ENCODE measurements at places on chromosomes 12 and 14.

- DNase-seq = no peak
These were observed 44.9 kb downstream of the LIN7A start for GRCh38 chr12:80892597-80893445.

GRCh38 chr12:83664650-83665049 lies 977.9 kb downstream of the TMTC2 start:
- no peak for DNase-seq

GRCh38 chr14:63474111-63474510 lies 69.1 kb downstream of the PPP2R5E start:
- no peak for DNase-seq

GRCh38 chr12:31203261-31203660 lies 122.7 kb downstream of the SINHCAF start:
- no peak for DNase-seq

- no peak for DNase-seq
These were observed 45.6 kb downstream of the UNC79 start for GRCh38 chr14:93476305-93476704.

- no peak for DNase-seq
These were observed 54.0 kb downstream of the ZNF664 start for GRCh38 chr12:124026755-124027745.

DNA sequence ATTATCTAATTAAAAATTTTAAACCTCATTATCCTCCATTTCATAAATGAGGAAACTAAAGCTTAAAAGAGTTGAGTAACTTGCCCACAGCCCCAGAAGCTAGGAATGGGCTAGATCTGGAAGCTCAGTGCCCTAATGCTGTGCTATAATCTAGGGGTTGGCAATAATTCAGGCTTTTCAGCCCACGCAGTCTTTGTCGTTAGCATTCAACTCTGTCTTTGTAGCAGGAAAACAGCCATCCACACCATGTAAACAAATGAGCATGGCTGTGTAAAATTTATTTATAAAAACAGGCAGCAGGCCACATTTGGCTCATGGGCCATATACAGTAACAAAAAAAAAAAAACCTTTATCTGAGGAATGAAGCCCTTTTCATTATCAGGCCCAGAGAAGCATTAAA lies 92.4 kb upstream of the OVCH1 start:
- no peak for DNase-seq

GRCh38 chr12:90112666-90113065 lies 404.0 kb upstream of the ATP2B1 start:
- no peak for DNase-seq

GRCh38 chr14:38964630-38965029 lies 138.4 kb downstream of the SEC23A start:
- DNase-seq = no peak

GRCh38 chr12:101832030-101832429 lies 1.3 kb upstream of the GNPTAB start:
- DNase-seq = no peak

GRCh38 chr14:96090441-96091148 lies 51.4 kb downstream of the C14orf132 start:
- DNase-seq = no peak

- DNase-seq = no peak
These were observed 6.5 kb downstream of the MEG3 start for GRCh38 chr14:100832311-100832960.

- peak; percentile 43 for DNase-seq
These were observed 12.4 kb upstream of the ITGB7 start for GRCh38 chr12:53219292-53219955.

- DNase-seq = no peak
These were observed 15.6 kb upstream of the MCRS1 start for GRCh38 chr12:49583366-49584094.

- no peak for DNase-seq
These were observed 211.8 kb downstream of the MSRB3 start for GRCh38 chr12:65490250-65490649.

DNA sequence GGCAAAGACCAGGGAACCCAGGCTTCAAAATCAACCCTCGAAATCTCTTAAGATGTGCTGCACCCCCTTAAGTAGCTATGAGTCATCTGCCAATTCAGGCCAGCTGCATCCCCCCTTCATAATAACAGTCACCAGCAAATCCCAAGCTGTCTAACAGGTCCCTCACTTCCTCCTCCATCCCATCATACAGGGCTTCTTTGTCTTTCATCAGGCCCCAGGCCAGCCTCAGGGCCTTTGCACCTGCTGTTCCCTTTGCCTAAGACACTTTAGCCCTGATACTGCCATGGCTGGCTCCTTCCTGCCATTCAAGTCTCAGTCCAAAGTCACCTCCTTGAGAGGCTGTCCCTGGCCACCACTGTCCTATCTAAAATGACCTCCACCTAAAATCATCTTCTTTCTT lies 4.0 kb downstream of the RASAL1 start:
- no peak for DNase-seq

GRCh38 chr14:50335389-50335788 lies 23.3 kb downstream of the DMAC2L start:
- no peak for DNase-seq

- DNase-seq = no peak
These were observed 52.6 kb downstream of the RBMS2 start for GRCh38 chr12:56574210-56574609.

DNA sequence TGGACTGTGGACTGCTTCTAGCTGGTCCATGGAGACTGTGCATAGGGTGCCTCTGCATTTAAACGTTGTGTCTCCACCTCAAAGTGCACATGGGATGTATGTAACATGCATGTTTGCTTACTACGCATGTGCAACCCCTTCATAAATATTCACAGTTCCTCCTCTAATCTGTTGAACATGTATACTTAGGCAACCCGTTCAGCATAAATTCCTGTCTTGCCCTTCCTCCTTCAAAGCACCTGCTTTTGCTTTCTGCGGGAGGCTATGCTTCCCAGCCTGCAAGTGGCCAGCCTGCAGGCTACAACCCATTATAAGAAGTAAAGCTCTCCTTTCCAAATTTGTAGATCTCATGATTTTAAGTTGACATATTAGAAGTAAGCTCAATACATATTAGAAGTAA lies 33.0 kb upstream of the OVCH1 start:
- DNase-seq = no peak

- no peak for DNase-seq
These were observed 444.9 kb downstream of the TRHDE start for GRCh38 chr12:72717036-72717435.

DNA sequence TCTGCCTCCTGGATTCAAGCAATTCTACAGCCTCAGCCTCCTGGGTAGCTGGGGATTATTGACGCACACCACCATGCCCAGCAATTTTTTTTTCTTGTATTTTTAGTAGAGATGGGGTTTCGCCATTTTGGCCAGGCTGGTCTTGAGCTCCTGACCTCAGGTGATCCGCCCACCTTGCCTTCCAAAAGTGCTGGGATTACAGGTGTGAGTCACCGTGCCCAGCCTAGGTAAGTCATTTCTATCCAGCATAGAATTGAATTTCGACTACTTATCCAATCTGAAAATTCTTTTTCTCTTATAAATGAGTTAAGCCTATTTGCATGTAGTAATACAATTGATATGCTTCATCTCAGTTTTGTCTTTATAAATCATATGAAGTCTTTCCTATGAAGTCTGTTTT lies 12.9 kb upstream of the NOPCHAP1 start:
- no peak for DNase-seq

DNA sequence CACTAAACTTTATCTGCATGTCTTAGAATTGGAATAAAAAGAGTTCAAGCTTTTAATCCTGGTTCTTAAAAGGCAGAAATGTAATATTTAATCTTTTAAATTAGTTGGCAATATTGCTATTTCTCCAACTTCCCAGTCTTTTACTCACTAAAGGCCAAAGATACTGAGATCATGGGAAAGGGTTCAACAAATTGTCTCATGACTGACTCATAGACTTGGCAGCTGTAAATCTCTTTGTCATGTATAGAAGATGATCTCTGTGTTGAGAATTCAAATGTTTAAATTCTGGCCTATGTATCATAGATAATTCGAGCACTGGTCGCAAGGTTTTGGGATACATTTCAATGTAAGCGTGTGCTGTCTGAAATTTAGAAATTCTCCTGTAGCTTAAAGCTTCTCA lies 40.1 kb upstream of the STRAP start:
- DNase-seq = no peak

GRCh38 chr12:117002051-117002817 lies 91.5 kb downstream of the FBXW8 start:
- DNase-seq = no peak

- no peak for DNase-seq
These were observed 55.9 kb downstream of the FERMT2 start for GRCh38 chr14:52895000-52895399.

DNA sequence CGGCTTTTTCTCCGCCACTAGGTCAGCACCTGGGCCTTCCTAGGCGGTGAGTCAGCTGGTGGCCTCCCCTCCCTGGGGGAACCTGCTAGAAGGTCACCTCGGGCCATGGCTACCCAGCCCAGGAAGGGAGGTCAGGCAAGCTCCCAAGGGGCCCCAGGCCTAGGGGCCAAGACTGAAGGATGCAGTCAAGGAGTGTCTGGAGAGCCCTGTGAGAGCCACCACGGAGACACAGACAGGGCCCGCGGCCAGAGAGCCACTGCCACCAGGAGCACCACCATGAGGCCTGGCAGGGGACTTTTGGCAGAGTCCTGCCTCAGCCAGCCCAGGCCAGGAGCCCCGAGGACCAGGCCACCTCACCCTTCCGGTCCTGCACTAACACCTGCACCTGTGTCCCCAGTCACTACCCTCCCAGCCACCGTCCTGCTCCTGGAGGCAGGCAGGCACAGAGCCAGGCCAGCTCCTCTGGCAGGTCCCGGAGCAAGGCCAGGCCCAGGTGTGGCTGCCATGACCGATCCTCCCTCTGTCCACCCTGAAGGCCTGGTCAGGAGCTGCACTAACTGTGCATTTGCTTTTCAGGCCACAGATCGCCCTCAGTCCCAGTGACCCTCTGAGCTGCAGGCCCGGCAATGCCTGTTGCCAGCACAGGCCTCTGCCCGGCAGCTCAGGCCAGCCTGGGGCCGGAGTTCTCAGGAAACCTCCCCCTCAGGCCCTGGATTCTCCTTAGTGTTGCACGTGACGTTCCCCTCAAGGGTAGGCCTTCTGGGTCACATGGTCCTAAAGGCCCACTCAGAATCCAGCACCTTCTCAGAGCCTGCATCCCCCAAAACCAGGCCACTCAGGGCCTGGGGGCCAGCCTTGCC lies 6.9 kb downstream of the PHETA1 start:
- DNase-seq = no peak

DNA sequence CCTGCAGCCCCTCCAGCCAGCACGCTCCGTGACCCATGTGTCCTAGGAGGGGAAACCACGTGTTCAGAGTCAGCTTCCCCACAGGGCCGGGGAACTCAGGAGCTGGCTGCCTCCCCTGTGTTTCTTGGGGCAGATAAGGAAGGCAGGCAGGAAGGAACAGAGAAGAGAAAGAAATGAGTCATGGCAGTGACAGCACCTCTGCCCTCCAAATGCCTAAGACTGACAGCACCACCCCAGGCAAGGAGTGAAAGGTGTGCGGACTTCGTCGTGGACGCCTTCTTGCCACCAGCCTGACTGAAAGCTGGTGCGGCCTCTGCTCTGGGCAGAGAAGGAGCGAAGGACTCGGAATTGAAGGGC lies 167.0 kb upstream of the FKBP4 start:
- DNase-seq = no peak

DNA sequence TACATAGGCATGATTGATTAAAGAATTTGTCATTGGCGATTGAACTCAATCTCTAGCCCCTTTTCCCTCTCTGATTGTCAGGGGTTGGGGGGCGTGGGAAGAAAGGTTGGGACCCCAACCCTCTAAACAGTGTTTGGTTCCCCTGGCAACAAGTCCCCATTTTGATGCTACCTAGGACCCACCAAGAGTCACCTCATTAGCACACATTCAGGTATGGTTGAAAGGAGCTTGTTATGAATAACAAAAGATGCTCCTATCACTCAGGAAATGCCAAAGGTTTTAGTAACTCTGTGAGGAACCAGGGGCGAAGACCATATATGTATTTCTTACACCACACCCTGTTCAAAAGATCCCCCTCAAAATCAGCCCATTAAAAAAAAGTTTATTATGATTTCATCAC lies 14.3 kb downstream of the RNF212B start:
- no peak for DNase-seq

DNA sequence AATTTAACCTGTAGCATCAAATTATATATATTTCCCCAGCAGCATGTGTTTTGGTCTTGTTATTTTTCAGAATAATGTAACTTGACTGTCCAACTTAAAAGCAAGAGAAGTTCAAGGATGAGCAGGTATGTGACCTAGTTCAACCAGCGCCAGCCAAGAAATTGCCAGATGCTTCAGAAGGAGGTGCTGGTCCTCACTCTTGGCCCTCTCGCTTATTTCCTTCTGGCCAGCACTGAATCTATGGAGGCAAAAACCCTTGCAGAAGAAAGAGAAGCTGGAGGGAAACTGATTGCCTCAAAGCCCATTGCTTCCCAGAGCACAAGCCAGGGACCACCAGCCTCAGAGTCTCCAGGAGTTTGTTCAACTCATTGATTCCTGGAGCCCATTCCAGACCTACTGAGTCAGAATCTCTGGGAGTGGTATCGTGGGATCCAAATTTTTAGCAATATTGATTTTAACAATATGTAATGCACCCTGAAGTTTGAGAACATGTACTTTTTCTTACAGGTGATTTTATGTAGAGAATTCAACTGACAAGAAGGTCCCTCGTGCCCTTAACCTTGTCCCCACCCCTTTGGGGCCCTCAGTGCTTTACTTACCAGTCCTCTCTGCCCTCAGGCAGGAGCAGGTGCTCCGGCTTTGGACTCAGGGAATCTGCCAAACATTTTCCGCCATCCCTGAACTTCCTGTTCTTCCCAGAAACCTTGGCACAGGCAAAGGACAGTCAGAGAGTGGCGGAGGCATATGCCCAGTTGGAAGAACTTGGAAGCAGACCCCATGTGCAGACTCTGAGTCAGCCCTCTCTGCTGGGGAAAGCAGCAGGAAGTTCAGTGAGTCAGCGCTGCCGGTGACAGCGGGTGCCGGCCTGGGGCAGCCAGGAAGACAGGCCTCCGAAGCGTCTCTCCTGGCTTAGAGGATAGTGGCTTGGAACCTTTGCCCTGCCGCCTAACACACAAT lies 10.4 kb downstream of the BEST3 start:
- DNase-seq = no peak

- DNase-seq = no peak
These were observed 185.7 kb downstream of the SRGAP1 start for GRCh38 chr12:64030155-64030554.

- no peak for DNase-seq
These were observed 105.4 kb upstream of the NOS1 start for GRCh38 chr12:117466677-117467362.

GRCh38 chr12:53967421-53967925 lies 5.5 kb upstream of the HOXC11 start:
- DNase-seq = no peak

DNA sequence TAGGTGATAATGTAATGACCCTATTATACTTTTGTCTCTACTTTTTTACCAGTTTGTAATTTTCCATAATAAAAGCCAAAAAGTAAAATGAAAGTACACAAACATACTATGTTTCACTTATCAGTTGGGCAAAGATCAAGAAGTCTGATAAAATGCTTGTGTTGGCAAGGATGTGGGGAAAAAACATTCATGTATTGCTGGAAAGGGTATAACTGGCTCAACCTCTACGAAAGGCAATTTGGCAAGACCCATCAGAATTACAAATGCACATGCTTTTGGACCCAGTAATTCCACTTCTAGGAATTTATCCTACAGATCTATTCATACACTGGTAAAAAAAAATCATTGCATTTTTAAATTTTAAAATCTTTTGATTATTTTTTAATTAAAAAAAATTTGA lies 68.0 kb downstream of the SPTB start:
- DNase-seq = no peak

All from stimulated activated naive CD4-positive, alpha-beta T cell (primary cell).